Esophagus squamous epithelium (tissue), 5 donors: ENCODE measurements at places on chromosomes 16 and 17.

DNA sequence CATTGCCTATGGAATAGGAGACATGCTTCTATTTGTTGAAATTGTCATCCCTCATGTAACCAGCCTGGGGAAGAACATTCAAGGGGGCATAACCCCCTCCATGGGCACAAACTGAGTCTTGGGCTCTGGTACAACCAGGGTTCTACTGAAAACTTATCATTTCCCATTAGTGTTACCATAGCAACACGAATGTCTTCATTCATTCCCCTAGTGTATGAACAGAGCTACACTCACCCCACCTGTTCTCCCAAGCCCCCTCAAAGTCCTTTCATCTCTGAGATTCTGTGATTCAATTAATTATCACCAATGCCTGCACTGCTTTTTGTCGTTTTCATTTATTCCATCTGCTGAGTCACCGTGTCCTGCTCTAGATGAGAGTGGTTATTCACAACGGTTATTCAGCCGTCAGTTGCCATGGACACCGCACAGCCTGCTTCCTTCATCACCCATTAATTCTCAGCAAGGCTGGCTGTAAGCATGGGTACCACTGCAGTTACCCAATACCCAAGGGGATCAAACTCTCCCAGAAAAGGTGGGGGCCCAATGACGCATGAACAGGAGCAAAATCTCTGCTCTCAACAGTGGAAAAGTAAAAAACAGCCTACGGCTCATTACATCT lies 1.6 kb upstream of the GAST start:
- no peak for DNase-seq

GRCh38 chr16:81556715-81557284 lies 112.2 kb downstream of the CMIP start:
- DNase-seq, result no peak

GRCh38 chr16:860891-861290 lies 60.4 kb upstream of the GNG13 start:
- DNase-seq, result no peak

GRCh38 chr17:60545465-60546191 lies 19.6 kb upstream of the APPBP2 start:
- DNase-seq, result no peak
